ENCODE measurements at places on chromosomes 16 and 17. TPM values are rescaled to one million over a fixed set of nuclear protein-coding genes. Genes with fewer than 3 reads are reported as not detected.

DNA sequence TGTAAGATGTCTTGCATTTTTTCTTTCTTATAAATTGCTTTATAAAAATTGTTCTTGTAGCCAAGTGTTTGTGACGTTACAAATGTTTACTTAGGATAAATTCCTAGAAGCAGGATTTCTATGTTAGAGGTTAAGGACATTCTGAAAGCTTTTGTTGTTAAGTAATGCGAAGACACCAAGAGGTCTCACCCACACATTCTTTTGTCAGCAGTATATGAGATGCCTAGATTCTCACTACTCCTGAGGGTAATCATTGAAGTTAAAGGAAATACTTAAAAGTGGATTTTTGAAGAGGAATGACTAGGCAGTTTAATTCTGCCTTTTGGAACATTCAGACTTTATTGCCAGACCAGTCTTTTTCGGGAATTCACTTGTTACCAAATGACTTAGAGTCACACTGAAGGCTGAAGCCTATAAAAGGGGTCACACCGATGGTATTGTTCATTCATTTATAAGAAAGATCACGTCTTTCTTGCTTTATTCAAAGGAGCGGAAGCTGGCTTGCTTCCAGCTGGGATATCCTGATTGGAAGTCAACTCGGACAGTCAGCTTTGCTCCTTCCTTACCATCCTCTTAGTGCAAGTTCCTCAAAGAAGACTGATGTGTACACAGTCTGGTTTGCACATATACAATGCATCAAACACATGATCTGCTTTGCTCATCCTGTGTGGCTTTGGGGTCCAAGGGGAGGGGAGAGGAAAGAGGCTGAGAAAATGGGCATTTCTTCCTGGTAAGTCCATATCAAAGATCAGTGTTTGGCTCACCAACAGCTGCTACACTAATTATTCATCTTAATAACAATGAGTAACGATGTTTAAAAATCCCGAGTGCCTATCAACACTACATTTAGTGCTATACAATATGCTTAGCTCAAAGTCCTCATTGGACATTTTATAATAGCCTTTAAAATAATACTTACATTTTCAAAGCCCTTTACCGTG is 160.0 kb downstream of the MAP2K6 start:
- no peak for DNase-seq

- DNase-seq: no peak
Observed at GRCh38 chr16:775236-775796, 12.9 kb downstream of the RPUSD1 start.

- no peak for DNase-seq
Observed at GRCh38 chr16:29844575-29845331, 18.3 kb downstream of the CDIPT start.

- peak; percentile 83 for DNase-seq
Observed at GRCh38 chr16:74774223-74775139, at the start of gene FA2H. TSS of gene FA2H (minus strand) at chr16:74774820. CDS start at chr16:74774755, 65 bp downstream.

DNA sequence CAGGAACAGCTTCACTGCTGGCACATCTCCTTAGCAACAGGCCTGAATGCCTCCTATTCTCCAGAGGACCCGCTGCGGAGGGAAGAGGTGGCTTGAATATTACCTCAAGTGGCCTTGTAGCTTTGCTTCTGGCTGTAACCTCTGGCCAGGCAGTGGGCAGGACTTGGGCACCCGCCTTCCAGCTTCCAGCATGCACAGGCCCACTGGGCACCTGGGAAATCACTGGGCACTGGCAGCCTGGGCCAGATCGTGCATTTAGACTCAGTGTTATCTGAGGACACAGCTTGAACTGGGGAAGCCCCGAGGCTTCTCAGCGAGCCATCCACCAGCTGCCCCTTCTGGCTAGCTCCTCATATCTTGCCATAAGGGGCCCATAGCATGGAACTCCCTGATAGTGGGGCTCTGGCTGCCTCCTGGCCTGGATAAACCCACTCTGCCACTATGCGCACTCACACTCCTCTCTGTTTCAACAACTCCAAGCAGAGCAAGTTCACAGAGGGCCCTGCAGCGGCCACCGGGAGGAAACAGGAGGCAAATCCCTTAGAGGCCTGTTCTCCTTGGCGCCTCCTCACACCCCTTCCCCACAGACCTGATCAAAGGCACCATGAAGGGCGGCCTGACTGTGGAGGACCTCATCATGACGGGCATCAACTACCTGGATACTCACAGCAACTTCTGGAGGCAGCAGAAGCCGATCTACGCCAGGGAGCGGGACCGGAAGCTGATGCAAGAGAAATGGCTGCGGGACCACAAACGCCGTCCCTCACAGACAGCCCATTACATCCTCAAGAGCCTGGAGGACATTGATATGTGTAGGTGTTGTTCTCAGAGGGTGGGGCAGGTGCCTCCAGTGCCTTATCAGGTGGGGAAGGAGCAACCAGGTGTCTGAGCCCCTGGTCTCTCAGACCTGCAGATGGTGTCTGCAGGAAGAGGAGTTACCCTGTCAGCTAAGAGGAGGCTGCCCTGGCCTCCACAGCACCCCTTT is 7.8 kb downstream of the ODAD4 start:
- DNase-seq: peak; percentile 91

DNA sequence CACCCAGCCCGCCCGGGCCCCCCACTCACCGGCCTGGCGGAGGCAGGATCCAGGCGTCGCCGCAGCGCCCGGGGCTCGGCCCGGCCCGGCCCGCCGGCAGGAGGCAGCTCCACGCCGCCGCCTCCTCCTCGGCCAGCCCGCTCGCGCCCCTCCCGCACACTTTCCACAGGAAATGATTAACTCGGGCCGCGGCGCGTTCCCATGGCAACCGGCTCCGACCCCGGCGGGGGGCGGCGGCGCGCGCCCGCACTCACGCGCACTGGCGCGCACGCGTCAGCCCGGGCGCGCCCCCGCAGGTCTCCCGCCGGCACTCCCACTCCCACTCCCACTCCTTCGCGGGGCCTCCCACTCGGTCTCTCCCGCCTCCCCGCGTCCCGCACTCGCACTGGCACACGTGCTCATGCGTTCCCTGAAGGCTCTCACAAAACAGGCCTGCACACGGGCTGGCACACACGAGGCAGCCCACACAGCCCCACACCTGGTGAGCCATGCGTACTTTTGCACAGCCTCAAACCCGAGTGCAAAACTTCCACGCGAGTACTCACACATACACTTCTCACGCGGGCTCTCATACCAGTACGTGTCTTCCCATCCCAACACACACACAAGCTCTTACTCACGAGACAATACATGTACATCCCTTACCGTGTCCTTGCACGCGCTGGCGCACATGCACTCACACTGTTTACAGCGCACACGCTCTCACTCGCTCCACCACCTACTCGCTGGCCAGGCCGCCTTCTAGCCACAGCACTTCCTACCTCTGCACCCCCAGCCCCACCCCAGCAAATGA is at the start of gene KIFC3:
Gene KIFC3, minus strand, starts transcription at position 151 of the 793 bp plus-strand sequence. CDS start 4,248 bp downstream, outside the sequence.
- DNase-seq: peak; percentile 87

DNA sequence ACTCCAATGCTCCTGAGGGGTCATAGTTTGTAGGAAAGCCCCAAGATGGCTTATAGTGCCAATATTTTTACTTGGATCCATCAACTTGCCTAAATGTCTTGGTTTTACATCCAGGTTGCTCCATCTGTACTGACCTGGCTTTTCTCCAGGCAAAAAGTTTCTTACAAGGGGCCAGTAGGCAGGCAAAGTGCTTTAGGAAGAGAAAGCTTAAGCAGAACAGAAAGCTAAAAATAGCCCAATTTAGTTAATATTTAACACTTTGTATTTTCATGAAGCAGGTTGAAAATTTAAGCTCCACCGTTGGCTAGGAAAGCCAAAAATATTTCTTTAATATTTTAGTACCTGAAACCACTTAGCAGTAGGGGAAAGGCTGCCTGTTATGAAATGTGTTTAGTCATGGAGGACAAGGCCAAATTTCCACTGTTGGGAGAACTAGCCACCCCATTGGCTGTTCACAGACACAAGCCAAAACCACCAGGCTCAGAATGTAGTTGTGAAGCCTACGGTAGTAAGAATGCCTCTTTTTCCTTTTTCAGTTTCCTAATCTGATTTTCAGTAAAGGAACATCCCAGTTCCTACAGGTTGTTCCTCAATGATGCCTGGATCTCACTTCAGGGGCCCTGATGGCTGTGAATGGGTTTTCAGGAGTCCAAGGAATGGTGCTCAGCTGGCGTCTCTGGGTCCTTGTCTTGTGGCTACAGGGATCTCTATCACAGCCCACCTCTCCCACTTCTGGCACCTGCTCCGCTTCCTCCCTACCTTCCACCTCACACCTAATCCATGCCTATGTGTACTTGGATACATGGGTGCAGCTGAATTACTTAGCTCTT is 324.8 kb downstream of the PMP22 start:
- DNase-seq: no peak

GRCh38 chr16:67426950-67427349 is 4.0 kb upstream of the HSD11B2 start:
- no peak for DNase-seq

DNA sequence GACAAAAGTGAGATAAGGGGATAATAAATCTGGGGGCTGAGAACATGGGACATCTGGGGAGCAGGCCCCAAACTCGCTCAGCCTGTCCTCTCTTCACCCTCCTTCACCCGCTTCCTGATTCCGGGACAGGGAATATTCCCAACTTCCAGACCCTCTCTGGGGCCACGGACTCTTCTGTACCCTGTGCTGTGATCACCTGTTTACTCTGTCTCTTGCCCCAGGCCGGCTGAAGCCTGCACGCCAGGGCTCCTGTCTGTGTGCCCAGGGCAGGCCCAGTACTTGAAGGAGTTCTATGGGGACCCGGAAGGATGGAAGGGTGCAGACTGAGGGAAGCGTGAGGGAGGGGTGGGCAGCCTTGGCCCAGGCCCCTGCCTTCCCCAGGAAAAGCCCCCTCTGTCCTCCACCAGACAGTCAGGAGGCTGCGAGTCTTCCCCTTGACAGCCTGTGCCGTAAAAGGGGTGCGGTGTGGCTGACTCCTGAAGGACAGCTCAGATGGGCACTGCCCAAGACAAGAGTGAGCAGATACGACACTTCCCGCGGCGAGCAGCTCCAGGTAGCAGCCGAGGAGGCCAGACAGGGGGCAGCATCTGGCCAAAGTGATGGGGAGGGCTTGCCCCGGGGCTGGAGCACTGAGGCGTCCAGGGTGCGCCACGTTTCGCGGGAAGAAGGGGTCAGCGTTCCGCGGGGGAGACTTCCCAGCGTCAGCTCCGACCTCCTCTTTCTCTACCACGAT is 1.0 kb upstream of the CCNF start:
- no peak for DNase-seq

DNA sequence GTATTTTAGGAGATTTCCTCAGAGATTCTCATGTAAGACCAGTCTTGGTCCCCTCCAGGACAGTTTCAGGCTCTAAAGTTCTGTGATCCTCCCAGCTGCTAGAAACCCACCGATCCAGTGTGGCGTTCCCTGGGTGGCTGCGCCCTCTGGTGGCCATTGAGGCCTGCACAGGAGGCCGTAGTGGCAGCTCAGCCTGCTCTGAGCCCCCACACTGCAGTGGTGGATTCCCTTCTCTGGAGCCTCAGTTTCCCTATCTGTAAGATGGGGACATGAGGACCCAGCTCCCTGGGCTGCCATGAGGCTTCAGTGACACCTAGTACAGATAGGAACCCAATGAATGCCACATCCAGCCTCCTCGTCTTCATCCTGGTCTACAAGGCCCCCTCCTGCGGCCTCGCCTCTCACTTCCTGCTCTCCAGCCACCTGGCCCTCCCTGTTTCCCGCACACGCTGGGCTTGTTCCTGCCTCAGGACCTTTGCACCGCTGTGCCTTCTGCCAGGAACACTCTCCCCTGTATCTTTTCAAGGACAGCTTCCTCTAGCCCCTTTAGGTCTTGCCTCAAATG is 16.5 kb downstream of the CCDC102A start:
- peak; percentile 79 for DNase-seq

DNA sequence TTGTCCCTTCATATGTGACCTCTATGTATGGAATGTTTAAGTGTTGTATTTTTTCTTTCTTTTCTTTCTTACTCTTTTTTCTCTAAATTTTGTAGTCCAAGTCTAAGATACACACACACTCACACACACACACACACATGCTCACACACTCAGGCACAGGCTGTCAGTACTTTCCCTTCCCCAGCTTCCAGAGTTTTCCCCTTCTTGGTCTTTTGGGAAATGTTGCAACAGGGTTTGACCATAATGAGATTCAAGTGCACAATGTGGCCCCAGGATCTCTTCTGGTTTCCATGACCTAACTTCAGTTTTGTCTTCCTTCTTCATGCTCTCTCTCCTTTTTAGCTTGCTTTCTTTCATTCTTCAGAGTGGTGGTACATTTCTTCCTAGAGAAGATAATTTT is 289.8 kb upstream of the FOXF1 start:
- no peak for DNase-seq

GRCh38 chr16:62967163-62967562 is 930.9 kb upstream of the CDH8 start:
- DNase-seq: no peak

DNA sequence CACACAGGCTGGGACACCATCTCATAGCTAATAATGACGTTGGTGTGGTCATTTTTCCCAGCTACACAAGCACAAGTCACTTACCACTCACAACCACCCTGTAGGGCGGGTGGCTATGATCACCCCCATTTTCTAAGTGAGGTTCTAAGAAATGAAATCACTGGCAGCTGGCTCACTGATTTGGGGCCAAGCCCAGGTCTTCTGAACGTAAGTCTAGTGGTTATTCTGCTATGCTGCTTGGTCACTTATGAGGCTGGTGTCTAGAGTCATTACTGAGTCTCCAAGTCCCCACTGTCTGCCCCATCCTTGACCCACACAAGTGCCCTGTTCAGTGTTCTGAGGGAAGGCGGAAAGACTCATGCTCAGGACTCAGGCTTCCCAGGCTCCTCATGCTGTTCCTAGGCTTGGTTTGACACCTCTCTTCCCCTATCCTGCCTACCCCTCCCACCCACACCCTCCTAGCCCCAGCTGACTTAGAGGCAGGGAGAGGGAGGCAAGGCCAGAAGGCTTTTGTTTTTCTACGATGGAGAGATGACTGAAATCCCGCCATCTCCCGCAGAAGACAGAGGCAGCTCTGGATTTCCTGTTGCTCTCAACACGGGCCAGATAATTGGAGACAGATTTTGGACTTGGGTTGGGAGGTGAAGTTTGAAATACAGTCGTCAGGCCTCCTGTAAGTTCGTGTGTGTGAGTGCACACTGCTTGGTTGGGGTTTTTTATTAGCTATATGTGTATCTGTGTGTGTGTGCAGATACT is 32.2 kb downstream of the FZD2 start:
- DNase-seq: no peak

Gene SLC52A1
- 0.08 TPM for total RNA-seq

Gene KRTAP1-1
- total RNA-seq: not detected

Gene CCT6B
- 2.1 TPM for total RNA-seq

Gene TM4SF5
- 79.0 TPM for total RNA-seq

Gene ABCC12
- total RNA-seq: 0.08 TPM

Gene TP53
- total RNA-seq: 13.6 TPM

Gene ESRP2
- 78.9 TPM for total RNA-seq

Gene SPATA2L
- 13.8 TPM for total RNA-seq

Gene KCNH4
- total RNA-seq: not detected

Gene CPHXL2
- not detected for total RNA-seq
